ENCODE measurements at places on chromosomes 3 and 15. TPM values are rescaled to one million over a fixed set of nuclear protein-coding genes. Genes with fewer than 3 reads are reported as not detected.
A peak's percentile ranks its signal among the peaks of the same experiment; 100 is the strongest.

- H3K27ac ChIP-seq: no peak overlapping the region
- H3K4me3 ChIP-seq: no peak overlapping the region
- H3K4me1 ChIP-seq: no peaks in the 10 kb centered on the region
- no peaks in the 10 kb centered on the region for H3K36me3 ChIP-seq
Observed at GRCh38 chr3:120850381-120851295, 57.4 kb upstream of the STXBP5L start.

- DNase-seq: no peak
- peaks cover 25% of the 10 kb centered on the region for H3K36me3 ChIP-seq
- no peak overlapping the region for H3K27ac ChIP-seq
- no peaks in the 10 kb centered on the region for H3K27me3 ChIP-seq
Observed at GRCh38 chr3:37144806-37145205, 29.6 kb downstream of the LRRFIP2 start.

Gene PLSCR4
- total RNA-seq: 0.21 TPM

Gene WDR93
- 0.38 TPM for total RNA-seq

DNA sequence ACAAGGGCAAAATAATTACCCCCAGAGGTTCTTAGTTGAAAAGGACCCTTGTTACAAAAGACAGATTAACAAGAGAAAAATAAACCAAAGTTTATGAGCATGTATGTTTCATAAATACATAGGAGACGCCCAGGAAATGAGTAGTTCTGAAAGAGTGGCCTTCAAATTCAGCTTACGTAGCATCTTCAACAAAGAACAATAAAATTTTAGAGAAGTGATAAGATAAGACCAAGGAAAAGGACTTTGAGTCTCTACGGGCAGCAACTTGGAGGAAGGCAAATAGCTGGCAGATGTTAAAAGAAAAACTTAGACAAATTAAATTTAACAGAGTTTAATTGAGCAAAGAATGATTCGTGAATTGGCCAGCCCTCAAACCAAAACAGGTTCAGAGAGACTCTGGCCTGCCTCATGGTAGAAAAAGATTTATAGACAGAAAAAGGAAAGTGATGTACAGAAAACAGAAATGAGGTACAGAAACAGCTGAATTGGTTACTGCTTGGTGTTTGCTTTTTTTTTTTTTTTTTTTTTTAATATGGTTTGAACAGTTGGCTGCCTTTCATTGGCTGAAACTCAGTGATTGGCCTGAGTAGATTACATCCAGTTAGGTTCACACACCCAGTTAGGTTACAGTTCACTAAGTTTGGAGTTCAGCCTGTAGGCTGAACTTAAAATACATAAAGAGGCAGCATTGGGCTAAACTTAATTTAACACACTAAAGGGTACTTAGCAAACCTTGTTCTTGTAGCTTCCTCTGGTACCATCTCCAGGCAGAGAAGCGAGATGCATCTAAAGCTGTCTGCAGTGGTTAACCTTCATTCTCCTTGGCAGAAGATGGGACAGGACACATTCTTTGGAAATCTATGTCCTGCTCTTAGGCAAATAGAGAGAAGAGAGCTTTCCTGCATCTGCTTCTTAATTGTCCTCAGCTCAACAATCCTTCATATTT is 23.2 kb downstream of the C2CD4B start:
- no peak overlapping the region for H3K27ac ChIP-seq
- H3K36me3 ChIP-seq: no peaks in the 10 kb centered on the region
- no peak overlapping the region for H3K4me3 ChIP-seq

GRCh38 chr3:50383750-50384149 is 24.4 kb upstream of the TMEM115 start:
- no peaks in the 10 kb centered on the region for H3K36me3 ChIP-seq
- no peaks in the 10 kb centered on the region for H3K4me1 ChIP-seq
- H3K27me3 ChIP-seq: no peaks in the 10 kb centered on the region
- no peak overlapping the region for H3K4me3 ChIP-seq
- H3K27ac ChIP-seq: no peak overlapping the region
- DNase-seq: no peak

GRCh38 chr3:53478166-53478830 is 16.1 kb upstream of the CACNA1D start:
- H3K4me3 ChIP-seq: no peak overlapping the region
- no peaks in the 10 kb centered on the region for H3K4me1 ChIP-seq
- no peaks in the 10 kb centered on the region for H3K36me3 ChIP-seq
- H3K27me3 ChIP-seq: peaks cover 2% of the 10 kb centered on the region
- DNase-seq: no peak

Gene ZDHHC3
- 62.3 TPM for total RNA-seq

DNA sequence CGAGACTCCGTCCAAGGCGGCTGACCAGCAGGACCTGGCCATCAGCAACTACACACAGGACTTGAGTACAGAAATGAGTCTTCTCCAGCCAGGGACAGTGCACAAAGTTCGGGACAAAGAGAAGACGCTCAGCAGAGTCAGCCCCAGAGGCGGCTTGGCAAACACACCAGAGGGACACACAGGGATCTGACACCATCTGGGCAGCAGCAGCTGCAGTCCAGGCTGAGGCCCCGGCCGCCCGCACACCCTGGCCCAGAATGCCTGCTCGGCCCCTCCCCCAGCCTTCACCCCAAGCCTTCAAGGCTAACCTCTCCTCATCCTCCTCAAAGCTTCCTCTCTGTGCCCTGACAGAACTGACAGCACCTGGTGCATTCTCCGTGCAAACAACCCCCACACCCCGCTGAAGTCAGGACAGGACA is 61.1 kb downstream of the XXYLT1 start:
- no peaks in the 10 kb centered on the region for H3K27me3 ChIP-seq
- no peak overlapping the region for H3K27ac ChIP-seq
- H3K4me3 ChIP-seq: no peak overlapping the region
- DNase-seq: no peak
- H3K4me1 ChIP-seq: peaks cover 9% of the 10 kb centered on the region
- H3K36me3 ChIP-seq: no peaks in the 10 kb centered on the region

Gene CLDN1
- total RNA-seq: not detected

Gene ALDH1A3
- total RNA-seq: not detected

DNA sequence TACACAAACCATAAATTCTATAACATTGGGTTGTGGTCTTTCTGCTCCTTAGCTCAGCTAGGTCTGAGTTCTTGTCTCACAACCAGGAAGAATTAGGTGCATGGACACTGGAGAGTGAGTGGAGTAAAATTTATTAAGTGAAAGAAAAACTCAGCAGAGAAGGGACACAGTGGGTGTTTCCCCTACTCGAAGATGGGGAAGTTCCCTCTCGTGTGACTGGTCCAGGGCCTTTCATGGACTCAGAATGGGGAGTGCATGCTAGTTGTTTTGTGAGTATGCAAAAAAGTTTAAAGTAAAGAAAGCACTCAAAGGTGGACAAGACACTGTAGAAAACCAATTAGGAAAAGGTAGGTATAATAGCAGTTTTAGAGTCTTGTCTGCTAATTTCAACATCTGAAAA is 215.5 kb upstream of the RORA start:
- no peak overlapping the region for H3K27ac ChIP-seq
- H3K4me3 ChIP-seq: no peak overlapping the region
- DNase-seq: no peak
- no peaks in the 10 kb centered on the region for H3K27me3 ChIP-seq
- no peaks in the 10 kb centered on the region for H3K36me3 ChIP-seq

Gene CILP
- total RNA-seq: 0.35 TPM

Gene CATSPER2
- total RNA-seq: 6.8 TPM

GRCh38 chr3:170044271-170044670 is 6.5 kb downstream of the GPR160 start:
- no peaks in the 10 kb centered on the region for H3K27me3 ChIP-seq
- H3K4me3 ChIP-seq: no peak overlapping the region
- no peak for DNase-seq
- no peaks in the 10 kb centered on the region for H3K36me3 ChIP-seq
- H3K4me1 ChIP-seq: peaks cover 4% of the 10 kb centered on the region

Gene POLR2H
- total RNA-seq: 33.0 TPM

- DNase-seq: no peak
- H3K4me1 ChIP-seq: no peaks in the 10 kb centered on the region
- no peaks in the 10 kb centered on the region for H3K36me3 ChIP-seq
- H3K27ac ChIP-seq: no peak overlapping the region
- peaks cover 7% of the 10 kb centered on the region for H3K27me3 ChIP-seq
Observed at GRCh38 chr15:78615151-78615589, 5.6 kb downstream of the CHRNA3 start.

Gene ARGFX
- total RNA-seq: not detected

Gene ZBTB11
- 83.5 TPM for total RNA-seq

GRCh38 chr3:133162670-133163305 is 124.6 kb downstream of the TMEM108 start:
- no peak overlapping the region for H3K27ac ChIP-seq
- no peak overlapping the region for H3K4me3 ChIP-seq
- no peaks in the 10 kb centered on the region for H3K4me1 ChIP-seq
- H3K27me3 ChIP-seq: no peaks in the 10 kb centered on the region

Gene POLR2M
- total RNA-seq: 94.9 TPM

- no peak overlapping the region for H3K27ac ChIP-seq
- DNase-seq: no peak
- no peak overlapping the region for H3K4me3 ChIP-seq
- H3K27me3 ChIP-seq: no peaks in the 10 kb centered on the region
- no peaks in the 10 kb centered on the region for H3K36me3 ChIP-seq
- H3K4me1 ChIP-seq: peaks cover 5% of the 10 kb centered on the region
Observed at GRCh38 chr15:91981821-91982800, 128.6 kb downstream of the SLCO3A1 start.

Gene IQCF2
- not detected for total RNA-seq

DNA sequence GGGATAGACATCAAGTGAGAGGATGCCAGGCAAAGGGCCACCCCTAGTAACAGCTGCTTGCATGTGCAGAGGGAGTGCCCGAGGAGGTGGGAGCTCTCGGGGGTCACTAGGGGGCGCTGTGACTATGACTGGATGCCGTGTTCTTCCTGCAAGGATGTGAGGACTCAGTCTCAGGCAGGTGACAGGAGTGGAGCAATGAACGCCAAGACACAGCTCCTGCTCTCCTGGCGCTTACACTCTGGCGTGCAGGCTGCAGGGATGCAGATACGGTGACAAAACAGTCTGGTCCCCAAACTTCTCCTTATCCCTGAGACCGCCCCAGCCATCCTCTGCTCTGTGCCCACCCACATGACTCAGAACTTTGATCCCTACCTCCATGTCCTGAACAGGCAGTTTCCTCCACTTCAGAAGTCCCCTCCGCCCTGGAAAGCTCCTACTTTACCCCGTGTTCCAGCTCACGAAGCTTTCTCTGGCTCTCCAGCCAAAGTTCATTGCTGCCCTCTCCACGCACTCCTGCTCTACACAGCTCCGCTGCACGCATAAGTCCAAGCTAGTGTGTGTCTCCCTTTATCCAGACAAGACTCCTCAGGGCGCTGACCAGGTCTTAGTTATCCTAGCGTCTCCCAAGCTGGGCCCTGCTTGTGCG is 14.7 kb downstream of the RHOV start:
- H3K36me3 ChIP-seq: no peaks in the 10 kb centered on the region
- no peak overlapping the region for H3K4me3 ChIP-seq
- DNase-seq: peak; percentile 91
- H3K27me3 ChIP-seq: no peaks in the 10 kb centered on the region
- H3K4me1 ChIP-seq: peaks cover 18% of the 10 kb centered on the region

DNA sequence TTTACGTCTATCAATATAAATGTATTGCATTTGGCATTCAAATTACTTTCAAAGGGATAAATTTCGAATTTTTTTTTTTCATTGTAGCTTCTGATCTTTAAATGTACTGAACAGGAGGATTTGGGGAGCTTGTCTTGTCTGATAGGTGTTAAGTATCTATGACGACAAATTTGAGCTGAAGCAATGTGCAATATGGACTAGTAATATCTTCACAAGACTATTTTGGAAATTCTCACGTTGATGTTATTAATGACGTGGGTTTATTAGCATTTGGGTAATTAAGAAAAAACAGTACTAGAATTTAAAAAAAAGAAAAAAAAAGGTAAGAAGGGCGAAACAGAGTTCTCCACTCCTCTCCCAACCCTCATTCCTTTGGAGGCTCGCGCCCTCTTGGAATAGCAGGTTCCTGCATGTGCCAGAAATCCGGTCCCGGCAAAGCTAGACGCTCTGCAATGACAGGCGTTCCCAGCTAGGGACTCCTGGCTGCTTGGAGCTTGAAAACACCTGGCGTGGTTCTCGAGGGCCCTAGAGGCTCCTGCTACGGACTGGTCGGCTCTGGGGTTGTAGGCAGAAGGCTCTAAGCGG is 648 bp upstream of the P2RY1 start:
- DNase-seq: no peak
- no peaks in the 10 kb centered on the region for H3K36me3 ChIP-seq
- H3K27me3 ChIP-seq: peaks cover 3% of the 10 kb centered on the region
- no peak overlapping the region for H3K27ac ChIP-seq
- peaks cover 14% of the 10 kb centered on the region for H3K4me1 ChIP-seq

Gene SPINK8
- total RNA-seq: not detected

Gene ASB14
- not detected for total RNA-seq

DNA sequence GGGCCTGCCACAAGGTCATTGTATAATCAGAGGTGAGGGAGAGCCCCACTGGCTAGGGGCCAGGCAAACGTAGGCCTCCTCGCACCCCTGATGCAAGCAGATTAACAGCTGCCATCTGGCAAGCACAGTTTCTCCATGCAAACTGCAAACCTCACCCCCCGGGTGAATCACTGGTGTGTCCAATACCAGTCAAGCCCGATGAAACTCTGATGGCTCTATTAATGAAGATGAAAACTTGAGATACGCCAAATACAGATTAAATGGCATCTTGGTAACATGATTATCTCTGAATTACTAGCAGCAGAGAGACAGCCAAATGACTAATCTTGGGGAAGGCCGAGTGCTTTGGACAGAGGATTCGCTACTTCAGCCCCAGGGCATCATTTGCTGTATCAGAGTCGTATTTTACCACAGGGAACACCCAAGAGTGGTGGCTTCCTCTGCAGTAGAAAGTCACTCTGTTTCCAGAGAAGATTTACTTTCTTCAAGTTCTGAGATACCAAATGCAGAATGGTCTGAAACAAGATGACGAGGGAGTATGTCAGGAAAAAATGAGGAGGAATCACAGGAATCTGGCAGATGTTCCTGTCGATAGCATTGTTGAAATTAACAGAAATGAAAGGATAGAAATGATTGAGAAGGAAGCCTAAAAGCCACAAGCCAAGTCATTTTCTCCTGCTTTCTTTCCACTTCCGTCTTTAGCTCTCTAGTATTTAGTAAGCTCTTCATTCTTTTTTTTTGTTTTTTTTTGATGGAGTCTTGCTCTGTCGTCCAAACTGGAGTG is 96.2 kb upstream of the NR2F2 start:
- H3K27ac ChIP-seq: no peak overlapping the region
- DNase-seq: no peak
- H3K4me1 ChIP-seq: no peaks in the 10 kb centered on the region
- H3K36me3 ChIP-seq: no peaks in the 10 kb centered on the region
- no peak overlapping the region for H3K4me3 ChIP-seq

Data from natural killer cell (primary cell).